Kidney epithelial cell (primary cell): ENCODE measurements at places on chromosomes 16 and 17. TPM values are rescaled to one million over a fixed set of nuclear protein-coding genes. Genes with fewer than 3 reads are reported as not detected.

C1QL1 gene
- total RNA-seq = 0.08 TPM in 1 of 2 replicates, not detected in the other

PRSS36 gene
- 0.55 and 1.5 TPM in 2 replicates for total RNA-seq

CCL3 gene
- total RNA-seq = 0.71 and 1.3 TPM in 2 replicates

ADPRM gene
- total RNA-seq = 16.4 and 18.8 TPM in 2 replicates

ZACN gene
- not detected in 2 replicates for total RNA-seq

CSNK2A2 gene
- total RNA-seq = 52.9 and 54.8 TPM in 2 replicates

- DNase-seq = no peak
Observed at GRCh38 chr17:17684906-17685774, 3.9 kb downstream of the RAI1 start.

GPRC5B gene
- 11.2 and 14.0 TPM in 2 replicates for total RNA-seq

GRCh38 chr16:89744813-89745212, 23.5 kb downstream of the ZNF276 start:
- no peak for DNase-seq

KRTAP4-8 gene
- not detected in 2 replicates for total RNA-seq

GRCh38 chr17:75110234-75110937, 617 bp downstream of the ARMC7 start:
- DNase-seq = no peak

MPRIP gene
- 99.6 and 135 TPM in 2 replicates for total RNA-seq

- no peak for DNase-seq
Observed at GRCh38 chr17:28386391-28386790, 14.9 kb downstream of the SARM1 start.

PRM1 gene
- not detected in 2 replicates for total RNA-seq

GDPD1 gene
- 1.7 and 2.7 TPM in 2 replicates for total RNA-seq

RNF43 gene
- 0.75 and 2.3 TPM in 2 replicates for total RNA-seq

TUBG2 gene
- total RNA-seq = 11.3 and 15.0 TPM in 2 replicates

ARRB2 gene
- total RNA-seq = 5.8 and 6.8 TPM in 2 replicates

DNA sequence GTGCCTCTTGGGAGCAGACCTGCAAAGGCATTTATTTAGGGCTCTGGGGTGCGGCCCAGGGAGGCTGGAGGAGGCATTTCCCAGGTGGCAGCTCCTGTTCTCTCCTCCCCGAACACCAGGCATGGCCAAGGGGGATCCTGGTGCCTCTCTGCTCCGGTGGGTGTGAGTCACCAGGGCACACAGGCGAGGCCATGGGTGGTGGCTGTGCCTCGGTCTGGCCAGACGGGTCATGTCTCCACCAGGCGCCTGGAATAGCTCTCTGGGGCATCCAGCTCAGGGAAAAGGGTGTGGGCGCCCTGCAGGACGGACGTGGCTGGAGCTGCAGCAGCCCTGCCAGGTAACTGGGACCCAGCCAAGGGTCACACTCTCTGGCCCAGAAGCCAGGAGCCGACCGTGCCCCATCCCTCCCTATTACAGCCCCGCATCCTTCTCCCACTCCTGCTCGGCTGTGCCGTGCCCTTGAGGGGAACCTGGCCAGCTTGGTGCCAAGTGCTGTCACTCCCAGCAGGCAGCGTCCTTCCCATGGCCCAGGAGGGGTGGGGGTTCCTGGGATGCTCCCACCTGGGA, 25.8 kb downstream of the SOX8 start:
- DNase-seq = no peak

GP2 gene
- not detected in 2 replicates for total RNA-seq

DNA sequence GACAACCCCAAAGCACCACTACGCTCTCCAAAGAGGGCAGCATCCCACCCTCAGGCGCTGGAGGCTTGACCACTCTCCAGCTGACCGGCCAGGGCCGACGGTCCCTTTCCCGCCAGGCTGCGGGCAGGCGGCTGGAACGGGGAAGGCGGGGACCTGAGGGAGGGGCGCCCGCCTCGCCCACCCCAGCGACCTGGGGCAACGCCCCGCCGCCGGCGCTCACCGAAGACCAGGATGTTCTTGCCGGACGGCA, 431 bp downstream of the DYNC1LI2 start:
- no peak for DNase-seq

GRCh38 chr17:49861150-49861884, 13.4 kb upstream of the TAC4 start:
- no peak for DNase-seq

NTHL1 gene
- 39.3 and 44.1 TPM in 2 replicates for total RNA-seq

FOXN1 gene
- total RNA-seq = not detected in 2 replicates

PERCC1 gene
- total RNA-seq = not detected in 2 replicates

DNA sequence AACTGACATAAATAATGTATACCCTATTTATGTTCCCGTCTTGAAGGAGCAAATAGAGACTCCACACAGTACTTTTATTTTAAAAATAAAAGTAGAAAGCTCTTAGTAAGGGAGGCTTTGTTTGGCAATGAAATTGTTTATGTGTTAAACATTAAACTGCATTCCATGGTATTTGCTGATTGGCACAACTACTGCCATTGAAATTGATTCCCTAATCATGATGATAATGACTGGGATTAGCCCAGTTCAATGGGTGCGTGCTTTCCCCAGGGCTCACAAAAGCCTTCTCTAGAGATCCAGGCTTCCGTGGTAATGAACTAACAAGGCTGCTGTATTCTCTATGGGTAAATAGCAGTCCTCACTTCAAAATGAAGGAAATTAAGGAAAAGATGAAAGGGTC, 67.5 kb downstream of the GPRC5B start:
- DNase-seq = no peak

GRCh38 chr16:55849536-55849935, 16.6 kb upstream of the CES1 start:
- no peak for DNase-seq

DNA sequence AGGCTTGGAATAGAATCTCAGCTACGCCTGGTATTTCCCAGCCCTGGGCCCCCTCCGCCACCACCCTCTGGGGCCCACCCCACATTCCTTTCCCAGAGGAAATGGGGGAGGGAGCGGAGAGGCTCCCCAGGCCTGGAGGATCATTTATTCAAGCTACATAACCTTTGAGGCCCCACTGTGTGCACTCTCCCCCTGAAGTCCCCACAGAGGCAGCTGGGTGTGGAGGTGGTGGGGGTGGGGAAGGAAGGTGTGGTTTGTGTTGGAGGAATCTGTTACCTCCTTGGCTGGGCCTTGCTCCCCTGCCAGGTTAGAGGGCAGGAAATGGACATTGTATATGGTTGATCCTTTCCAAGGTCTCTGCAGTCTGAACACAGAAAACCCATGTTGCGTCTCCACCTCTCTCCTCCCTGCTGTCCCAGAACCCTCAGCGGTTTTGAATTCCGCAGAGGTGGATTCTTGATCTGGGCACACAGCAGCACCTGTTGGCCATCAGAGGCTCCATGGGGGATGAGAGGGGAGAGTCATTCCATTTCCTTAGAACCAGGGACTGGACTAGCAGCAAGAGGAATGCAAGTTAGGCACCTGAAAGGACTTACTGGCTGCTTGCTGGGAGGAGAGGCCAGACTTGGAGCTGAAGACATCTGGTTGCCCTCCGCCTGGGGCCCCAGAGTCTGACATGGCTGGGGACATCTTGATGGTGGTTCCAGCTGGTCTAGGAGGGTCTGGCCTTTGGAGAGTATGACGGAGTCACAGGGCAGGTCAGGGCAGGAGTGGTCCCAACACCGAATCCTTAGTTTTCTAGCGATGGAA, 23.0 kb downstream of the ARHGAP23 start:
- no peak for DNase-seq

DNA sequence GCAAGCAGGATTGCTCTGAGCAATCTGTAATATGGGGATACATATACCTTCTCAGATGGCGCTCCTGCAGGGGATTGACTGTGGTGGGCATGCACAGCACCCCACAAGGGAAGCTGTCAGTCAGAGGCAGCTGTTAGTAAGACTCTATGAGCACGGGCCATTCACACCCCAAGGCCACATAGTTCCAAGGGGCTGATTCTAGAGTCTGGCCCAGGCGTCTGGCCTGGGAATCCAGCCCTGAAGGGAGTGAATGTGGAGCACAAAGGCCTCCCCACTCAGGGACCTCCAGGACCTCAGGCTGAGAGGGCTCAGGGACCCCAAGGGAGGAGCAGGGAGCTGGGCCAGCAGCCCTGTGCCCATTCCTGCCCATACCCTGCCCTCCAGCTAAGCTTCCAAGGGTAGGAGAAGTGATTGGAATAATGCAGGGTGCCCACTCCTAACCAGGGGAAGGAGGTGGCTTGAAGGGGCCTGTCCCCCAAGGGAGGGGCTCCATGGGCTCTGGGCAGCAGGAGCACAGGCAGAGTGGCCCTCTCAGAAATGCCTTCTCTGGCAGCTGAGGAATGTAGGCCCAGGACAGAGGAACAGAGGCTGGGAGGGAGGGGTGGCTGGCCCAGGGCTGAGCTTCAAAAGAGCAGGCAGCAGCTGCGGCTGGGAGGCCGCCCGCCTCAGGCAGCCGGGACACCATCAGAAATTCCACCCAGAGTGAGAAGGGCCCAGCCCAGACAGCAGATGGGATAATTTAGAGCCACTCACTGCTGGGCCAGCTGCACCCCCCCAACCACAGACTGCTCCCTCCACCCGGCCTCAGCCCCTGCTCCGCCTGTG, 48.9 kb upstream of the MRPS23 start:
- no peak for DNase-seq

DNA sequence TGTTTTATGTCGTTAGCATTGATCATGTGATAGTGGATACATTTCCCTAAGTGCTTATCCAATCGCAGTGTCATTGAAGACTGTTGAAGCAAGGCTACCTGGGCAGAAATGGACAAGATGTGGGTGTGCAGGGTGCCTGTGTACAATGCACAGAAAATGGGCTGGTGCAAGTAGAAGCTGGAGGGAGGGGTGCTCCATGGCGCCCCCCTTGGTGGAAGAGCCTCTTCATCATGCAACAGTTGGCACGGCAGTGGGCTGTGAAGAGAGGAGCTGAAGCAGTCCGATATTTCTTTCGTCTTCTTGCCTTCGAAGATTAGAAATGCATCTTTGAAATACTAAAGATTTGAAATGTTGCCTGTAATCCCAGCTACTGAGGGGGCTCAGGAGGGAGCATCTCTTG, 100.5 kb downstream of the PLCG2 start:
- no peak for DNase-seq

C16orf96 gene
- total RNA-seq = not detected in 2 replicates

TPPP3 gene
- total RNA-seq = 0.46 and 1.4 TPM in 2 replicates

KRT12 gene
- total RNA-seq = not detected in 2 replicates

GRCh38 chr17:62727916-62728672, 80.0 kb downstream of the MARCHF10 start:
- no peak for DNase-seq

DNA sequence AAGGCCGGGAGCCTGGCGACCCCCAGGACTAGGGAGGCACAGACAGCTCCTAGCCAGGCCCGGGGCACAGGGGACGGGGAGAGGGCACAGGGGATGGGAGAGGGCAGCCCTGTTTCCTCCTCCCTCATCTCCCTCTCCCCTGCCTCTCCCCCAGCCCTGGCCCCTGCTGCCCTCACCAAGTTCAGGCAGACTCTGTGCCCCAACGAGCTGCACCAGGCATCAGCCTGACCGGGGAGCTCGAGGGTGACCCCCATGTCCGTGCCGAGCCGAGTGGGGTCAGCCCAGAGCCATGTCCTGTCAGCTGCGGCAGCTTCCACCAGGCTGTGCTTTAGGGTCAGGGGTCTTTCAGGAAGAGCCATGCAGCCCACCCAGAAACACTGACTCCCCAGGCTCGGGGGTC, 6.0 kb downstream of the CDH15 start:
- DNase-seq = no peak

- DNase-seq = no peak
Observed at GRCh38 chr16:73037845-73038570, 9.9 kb downstream of the ZFHX3 start.

CCL7 gene
- not detected in 2 replicates for total RNA-seq

- DNase-seq = no peak
Observed at GRCh38 chr16:30700491-30700890, 1.5 kb downstream of the SRCAP start.

- no peak for DNase-seq
Observed at GRCh38 chr16:84716740-84717139, 16.9 kb downstream of the USP10 start.

SGCA gene
- total RNA-seq = not detected in 2 replicates

PRCD gene
- not detected in 2 replicates for total RNA-seq

DNA sequence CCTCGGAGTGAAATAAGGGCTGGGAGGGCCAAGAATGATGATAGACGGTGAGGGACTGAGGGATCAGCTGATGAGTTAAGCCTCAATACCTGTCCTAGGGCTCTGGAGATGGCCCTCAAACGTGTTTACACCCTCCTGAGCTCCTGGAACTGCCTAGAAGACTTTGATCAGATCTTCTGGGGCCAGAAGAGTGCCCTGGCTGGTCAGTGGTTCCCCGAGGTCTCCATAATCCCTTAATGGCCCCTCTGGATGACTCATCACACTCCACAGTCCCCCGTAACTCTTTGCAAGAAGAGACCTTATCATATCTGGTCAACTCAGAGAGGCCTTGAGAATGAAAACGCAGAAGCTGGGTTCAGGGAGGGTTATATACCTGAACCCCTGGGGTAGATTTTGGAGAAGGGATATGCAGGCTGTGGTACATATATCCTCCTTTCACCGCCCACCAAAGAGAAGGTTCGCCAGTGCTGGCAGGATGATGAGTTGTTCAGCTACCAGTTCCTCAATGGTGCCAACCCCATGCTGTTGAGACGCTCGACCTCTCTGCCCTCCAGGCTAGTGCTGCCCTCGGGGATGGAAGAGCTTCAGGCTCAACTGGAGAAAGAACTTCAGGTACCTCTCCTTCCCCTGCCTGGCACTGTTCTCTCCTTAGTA, 3.1 kb downstream of the ALOX12 start:
- DNase-seq = no peak

GRCh38 chr17:17845046-17845775, 8.4 kb upstream of the SREBF1 start:
- no peak for DNase-seq

DNA sequence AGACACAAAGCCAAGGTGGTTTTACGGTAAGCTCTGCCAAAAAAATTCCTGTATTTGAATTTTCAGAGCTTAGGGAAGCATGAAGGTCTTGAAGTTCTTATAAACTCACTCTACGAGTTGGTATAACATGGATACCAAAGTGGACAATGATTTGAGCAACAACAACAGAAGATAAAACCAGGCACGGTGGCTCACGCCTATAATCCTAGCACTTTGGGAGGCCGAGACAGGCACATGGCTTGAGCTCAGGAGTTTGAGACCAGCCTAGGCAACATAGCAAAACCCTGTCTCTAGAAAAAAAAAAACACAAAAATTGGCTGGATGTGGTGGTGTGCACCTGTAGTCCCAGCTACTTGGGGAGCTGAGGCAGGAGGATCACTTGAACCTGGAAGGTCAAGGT, 12.9 kb upstream of the TOB1 start:
- DNase-seq = no peak

- DNase-seq = no peak
Observed at GRCh38 chr17:74082886-74083285, 120.6 kb upstream of the RPL38 start.

DCAF7 gene
- total RNA-seq = 47.0 and 49.4 TPM in 2 replicates
